Non-pigmented ciliary epithelial cell (primary cell): ENCODE measurements at places on chromosomes 13 and 19.

DNA sequence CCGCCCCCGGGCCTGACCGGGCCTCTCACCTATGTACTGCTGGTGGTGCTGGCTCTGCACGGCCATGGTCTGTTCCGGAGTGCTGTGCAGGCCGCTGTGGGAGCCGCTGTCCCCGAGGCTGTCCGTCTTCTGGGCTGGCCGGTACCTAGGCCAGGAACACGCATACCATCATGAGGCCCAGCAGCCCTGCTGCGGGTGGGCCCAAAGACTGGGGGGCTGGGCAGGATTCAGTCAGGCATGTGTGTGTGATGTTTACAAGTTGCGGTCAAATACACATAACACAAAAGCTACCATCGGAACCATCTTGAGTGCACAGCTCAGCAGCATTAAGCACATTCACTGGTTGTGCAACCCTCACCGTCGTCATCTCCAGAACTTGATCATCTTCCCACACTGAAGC is 32.2 kb upstream of the RANBP3 start:
- DNase-seq: no peak

DNA sequence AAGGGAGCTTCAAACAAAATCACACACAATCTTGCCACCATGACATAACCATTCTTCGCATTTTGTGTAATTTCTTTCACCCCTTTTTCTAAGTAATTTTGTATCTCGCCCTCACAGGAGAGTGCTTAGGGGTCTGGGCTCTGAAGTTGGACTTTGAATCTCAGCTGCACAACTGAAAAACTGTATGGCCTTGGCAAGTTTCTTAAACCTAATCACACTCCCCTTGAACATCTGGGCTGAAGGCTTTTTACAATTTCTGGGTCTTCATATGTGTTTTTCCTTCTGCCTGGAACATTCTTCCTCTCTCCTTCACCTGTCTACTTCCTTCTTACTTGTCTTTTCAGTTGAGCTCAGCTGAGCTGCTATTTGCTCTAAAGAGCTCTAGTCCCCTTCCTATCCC is 24.3 kb upstream of the CPB2 start:
- no peak for DNase-seq

- no peak for DNase-seq
Observed at GRCh38 chr19:45782820-45783785, 813 bp upstream of the DMPK start.

DNA sequence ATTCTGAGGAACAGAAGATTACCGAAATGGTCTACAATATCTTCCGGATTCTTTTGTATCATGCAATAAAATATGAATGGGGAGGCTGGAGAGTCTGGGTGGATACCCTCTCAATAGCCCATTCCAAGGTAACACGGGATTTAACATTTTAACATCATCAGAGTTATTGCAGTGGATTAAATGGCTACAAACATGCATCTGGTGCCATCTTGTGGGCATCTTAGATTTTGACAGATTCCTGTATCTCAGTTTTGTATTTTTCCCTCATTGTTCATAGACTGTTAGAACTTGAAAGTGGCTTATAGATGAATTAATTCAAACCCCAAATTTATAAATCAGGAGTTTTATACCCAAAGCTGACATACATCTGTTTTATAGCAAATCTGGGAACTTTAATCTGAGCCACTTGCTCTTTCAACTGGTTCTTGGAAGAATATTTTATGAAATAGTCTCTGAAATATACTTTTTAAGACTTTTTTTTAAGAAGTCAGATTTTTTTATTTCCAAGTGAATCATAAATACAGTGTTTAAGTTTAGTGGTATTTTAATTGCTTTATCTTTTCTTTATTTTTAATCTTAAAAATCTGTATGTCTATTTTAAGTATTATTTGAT is 215.2 kb downstream of the NBEA start:
- DNase-seq: peak; percentile 14

DNA sequence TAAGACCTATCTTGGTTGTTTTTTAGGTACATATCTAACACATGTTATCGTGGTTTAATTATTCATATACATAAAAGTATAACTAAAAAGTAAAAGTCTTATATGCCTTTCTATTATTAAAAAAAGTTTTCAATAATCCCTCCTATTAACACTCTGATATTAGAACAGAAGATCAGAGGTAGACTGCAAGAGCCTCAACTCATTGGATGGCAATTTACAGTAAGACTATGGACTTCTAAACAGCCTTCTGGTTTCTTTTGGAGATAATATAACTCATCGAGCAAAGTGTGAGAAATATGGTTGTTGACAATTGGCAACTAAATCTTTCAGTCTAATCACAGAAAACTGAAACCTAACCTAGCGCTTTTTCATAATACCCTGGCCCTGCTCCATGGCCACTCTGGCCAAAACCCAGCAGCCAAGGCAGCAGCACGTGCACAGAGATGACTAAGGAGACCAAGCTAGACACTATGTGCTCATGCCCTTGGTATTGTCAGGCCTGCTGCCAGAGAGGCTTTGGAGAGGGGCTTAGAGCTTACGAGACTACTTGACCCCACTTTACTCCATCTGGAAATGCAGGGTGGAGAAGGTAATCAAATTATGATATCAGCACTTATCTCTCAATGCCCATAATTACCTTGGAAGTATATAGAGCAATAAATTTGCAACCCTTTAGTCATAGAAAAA is 40.6 kb upstream of the EEF1AKMT1 start:
- peak; percentile 85 for DNase-seq

GRCh38 chr19:55370305-55370988 is at the start of gene IL11:
Gene IL11 (minus strand): TSS chr19:55370463. CDS start chr19:55370310, 153 bp downstream.
- DNase-seq: no peak

- DNase-seq: no peak
Observed at GRCh38 chr13:22012686-22013085, 341.8 kb downstream of the FGF9 start.

- DNase-seq: no peak
Observed at GRCh38 chr19:17725422-17726078, 6.3 kb downstream of the MAP1S start.

- no peak for DNase-seq
Observed at GRCh38 chr19:55305491-55305890, 19.6 kb downstream of the TMEM150B start.

- DNase-seq: no peak
Observed at GRCh38 chr13:35993686-35994085, 137.5 kb downstream of the DCLK1 start.

DNA sequence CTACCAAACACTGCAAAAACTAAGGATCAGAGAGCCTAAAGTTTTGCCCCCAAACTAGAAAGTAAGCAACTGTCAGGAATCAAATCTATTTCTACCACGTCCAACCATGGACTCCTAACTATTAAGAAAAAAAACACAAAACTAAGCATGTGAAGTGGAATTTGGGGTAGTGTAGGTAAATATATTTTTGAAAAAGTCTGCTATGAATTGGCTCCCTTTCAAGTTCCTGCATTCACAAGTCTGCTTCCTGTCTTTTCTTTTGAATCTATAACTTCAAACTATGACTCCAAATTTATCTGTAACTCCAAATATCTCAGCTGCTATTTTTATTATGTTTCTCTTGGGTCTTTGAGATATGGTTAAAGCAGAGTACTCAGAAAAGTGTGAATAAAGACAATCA is 47.0 kb downstream of the PCDH9 start:
- no peak for DNase-seq

DNA sequence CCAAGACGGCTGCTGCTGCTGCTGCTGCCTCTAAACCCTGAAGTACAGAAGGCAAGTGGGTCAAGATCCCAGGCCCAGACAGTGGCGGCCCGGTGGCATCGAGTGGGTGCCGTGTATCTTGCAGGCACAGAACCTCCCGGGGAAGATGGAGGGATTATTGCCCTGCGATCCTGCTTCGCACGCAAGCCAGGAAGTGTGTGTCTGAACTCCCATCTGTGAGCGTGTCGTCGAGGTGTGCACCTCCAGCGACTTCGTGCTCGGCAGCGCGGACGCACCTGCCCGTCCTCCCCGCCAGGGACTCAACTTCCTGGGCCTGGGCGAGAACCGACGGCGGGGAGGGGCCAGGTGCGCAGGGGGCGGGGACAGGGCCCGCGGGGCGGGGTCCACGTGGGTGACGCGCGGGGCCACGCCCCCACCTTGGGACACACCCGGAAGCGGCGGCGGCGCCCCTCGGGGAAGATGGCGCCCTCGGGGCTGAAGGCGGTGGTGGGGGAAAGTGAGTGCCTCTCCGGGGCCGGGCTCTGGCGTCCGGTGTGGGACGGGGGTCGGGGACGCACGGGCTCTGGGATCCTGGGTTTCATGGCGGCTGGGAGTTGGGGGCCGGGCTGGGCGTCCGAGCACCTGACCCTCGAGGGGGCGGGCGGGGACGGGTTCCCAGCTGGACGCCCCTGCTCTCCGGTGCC is at the start of gene STXBP2:
Gene STXBP2 (plus strand): TSS at position 420 of the 683 bp plus-strand sequence. CDS start 40 bp downstream, at position 460.
- no peak for DNase-seq

- DNase-seq: no peak
Observed at GRCh38 chr13:33213024-33213768, 72.4 kb downstream of the STARD13 start.

DNA sequence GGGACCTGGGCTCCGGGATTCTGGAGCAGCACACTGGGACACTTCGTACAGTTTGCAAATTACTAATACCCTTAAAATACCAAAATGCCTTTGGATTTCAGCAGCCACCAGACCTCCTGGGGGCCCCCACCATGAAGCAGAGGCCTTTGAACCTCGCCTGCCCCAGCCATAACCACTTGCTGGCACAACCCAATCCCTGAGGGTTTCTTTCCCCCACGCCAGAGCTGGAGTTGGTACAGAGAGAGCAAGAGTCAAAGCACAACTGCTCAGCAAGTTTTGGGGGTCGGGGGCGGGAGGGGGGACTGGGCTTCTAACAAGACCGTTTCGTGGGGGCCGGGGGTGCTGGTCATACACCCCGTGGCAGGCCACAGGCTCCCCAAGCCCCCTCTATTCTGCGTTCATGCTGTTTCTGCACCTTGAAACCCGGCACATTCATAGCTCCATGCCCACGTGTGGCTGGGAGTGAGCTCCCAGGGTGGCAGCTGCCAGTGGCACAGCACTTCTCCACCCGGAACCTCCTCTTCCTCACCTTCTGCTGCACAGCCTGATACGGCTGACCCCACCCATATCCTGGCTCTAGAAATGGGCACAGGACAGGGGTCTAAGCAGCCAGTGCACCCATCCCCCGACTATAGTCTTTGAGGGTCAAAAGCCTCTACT is 17.1 kb downstream of the PLEKHF1 start:
- DNase-seq: no peak

- DNase-seq: no peak
Observed at GRCh38 chr13:98972059-98972458, 5.8 kb downstream of the DOCK9 start.

- no peak for DNase-seq
Observed at GRCh38 chr19:31278555-31279435, 70.4 kb downstream of the TSHZ3 start.

DNA sequence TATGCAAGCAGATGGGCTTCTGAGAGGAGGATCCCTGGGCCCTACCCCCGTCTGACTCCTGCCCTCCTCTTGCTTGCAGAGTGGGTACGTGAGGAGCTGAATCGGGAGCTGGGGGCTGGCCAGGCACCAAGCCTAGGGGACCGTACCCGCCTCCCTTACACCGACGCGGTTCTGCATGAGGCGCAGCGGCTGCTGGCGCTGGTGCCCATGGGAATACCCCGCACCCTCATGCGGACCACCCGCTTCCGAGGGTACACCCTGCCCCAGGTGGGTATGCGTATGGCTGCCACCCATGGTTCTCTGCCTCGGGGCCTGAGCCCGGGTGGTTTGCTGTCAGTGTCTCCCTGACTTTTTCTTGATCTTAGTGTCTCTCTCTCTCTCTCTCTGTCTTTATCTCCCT is 10.4 kb downstream of the CYP2S1 start:
- no peak for DNase-seq
